ENCODE measurements at places on chromosomes 7 and 10. TPM values are rescaled to one million over a fixed set of nuclear protein-coding genes. Genes with fewer than 3 reads are reported as not detected.

DNA sequence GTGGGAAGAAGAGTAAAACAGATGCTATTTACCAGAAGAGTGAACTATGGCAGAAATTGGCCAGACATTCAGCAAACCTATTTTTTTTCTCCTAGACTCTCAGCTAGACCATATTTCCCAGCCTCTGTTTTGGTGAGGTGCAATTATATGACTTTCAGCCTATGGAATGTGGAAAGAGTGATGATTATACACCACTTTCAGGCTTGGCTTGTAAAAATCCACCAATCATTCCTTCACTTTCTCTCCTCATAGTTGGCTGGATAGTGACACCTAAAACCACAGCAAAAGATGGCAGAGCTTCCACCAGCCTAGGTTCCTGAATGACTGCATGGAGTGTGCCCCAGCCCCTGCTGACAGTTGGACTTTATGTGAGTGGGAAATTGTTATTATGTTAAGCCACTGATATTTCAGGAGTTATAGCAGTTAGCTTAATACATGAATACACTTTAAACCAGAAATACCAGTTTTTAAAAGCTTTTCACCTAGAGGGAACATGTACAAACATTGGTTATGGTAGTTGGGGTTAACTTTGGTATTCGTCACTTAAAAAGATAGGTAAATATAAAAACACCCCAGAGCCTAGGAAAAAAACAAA, 19.1 kb upstream of the TNKS2 start:
- DNase-seq: no peak

GRCh38 chr10:112370424-112370819, 3.5 kb upstream of the ACSL5 start:
- DNase-seq: no peak

GRCh38 chr10:100734295-100735086, 10.9 kb upstream of the PAX2 start:
- no peak for DNase-seq

Gene TCERG1L
- total RNA-seq: not detected

DNA sequence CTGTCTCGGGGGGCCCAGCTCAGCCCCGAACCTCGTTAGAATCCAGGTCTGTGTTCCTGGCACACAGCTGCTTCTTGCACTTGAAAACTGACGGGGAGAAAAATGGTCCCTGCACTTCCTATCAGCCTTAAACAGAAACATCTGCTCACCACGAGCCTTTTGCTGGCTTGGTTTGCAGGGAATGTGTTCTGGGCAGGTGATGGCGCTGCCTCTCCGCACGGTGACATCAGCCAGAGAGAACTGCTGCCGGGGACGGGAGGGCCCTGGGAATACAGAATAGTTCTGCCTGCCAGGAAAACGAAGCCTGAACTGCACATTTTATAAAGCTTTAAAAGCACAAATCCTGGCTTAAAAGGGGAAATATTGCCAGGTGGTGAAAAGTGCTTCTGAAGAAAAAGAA, 622.5 kb downstream of the TYW1 start:
- peak; percentile 35 for DNase-seq

Gene UTF1
- total RNA-seq: not detected

- no peak for DNase-seq
These were observed 1.1 kb downstream of the LIPM start for GRCh38 chr10:88803641-88804040.

DNA sequence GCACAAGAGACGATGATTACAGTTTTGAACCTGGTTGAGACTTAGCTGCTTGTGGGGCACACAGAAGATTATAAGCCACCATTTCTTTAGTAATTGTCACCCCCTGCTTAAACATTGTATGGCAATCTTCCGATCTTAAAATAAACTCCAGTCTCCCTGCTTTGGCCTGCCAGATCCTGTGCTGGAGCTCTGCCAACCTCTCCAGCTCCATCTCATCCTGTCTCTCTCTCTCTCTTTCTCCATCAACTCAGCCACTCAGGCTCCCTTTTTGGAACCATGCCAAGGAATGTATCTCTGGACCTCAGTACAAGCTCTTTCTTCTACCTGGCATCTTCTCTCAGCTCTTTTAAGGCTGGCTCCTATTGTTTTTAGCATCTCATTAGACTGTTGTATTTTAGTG, 1053.2 kb downstream of the REEP3 start:
- DNase-seq: no peak

- no peak for DNase-seq
These were observed 48.2 kb upstream of the FXYD4 start for GRCh38 chr10:43323245-43323644.
